ENCODE measurements at places on chromosomes 4 and X. TPM values are rescaled to one million over a fixed set of nuclear protein-coding genes. Genes with fewer than 3 reads are reported as not detected.

FAM114A1 gene
- total RNA-seq = 343 TPM

AR gene
- total RNA-seq = 3.7 TPM

PLXNB3 gene
- 2.6 TPM for total RNA-seq

CACNA1F gene
- total RNA-seq = not detected

FAM47A gene
- total RNA-seq = not detected

Measured in myometrial cell (primary cell).